ENCODE measurements at places on chromosomes 12 and 14.

- DNase-seq, result no peak
These were observed 35.8 kb upstream of the FBXO33 start for GRCh38 chr14:39467889-39468524.

- no peak for DNase-seq
These were observed 2.7 kb downstream of the GAPDH start for GRCh38 chr12:6536894-6537579.

DNA sequence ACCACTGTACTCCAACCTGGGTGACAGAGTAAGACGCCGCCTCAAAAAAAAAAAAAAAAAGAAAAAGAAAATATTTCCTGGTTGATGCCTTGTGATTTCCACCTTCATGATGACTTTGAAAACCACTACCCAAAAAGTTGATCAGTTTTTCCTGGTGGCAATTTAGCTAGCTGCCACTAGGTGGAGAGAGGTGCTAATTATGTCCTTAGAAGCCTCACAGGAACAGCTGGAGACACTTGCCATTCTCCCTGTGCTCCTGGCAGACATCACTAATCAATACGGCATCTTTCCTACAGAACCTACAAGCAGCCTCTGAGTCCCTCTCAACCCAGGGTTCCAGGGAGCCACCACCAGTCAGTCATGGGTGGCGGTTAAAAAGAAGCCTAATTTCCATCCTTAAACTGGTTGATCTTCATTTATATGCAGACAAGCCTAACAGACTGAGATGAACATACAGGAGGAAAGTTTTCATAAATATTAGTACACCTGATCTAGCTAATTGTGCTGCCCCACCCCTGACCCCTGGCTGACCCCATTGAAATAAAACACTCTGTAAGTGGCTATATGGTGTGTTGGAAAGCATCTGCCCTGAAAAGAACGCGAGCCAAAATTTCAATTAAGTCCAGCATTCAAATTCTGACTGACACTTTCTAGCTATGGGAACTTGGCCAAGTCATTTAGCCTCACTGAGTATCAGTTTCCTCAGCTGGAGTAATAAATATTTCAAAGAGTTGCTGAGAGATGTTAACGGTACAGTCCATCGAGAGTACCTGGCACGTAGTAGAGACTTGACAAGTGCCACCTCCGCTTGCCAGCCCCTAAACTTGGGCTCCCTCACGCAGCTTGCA is 6.2 kb upstream of the OAS1 start:
- DNase-seq, result peak; percentile 57

DNA sequence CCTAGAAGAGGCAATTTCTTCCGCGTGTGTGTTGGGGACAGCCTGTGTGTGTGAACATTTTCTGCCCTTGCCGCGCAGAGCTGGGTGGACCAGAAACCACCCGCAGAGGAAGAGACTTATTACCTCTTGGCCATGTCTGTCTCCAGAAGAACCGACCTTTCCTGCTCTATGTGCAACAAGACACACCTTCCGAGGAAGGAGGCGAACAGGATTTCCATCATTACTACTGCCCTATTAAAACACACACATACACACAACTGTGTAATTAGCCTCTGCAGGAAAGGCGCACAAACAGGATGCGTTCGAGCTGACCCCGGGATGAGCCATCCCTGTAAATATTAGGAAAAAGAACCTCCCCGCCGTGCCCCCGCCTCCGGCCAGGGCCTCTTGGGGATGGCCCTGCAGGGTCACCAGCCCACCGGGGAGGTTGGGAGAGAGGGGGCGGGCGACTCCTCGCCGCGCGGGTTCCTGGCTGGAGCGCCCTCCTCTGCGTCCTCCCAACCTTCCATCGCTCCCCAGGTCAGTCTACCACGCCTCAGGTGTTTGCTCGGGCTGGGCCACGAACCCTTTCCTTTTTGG is 484 bp upstream of the PRKCH start:
- no peak for DNase-seq

GRCh38 chr14:90168425-90169105 is 87.8 kb upstream of the PSMC1 start:
- DNase-seq, result no peak

DNA sequence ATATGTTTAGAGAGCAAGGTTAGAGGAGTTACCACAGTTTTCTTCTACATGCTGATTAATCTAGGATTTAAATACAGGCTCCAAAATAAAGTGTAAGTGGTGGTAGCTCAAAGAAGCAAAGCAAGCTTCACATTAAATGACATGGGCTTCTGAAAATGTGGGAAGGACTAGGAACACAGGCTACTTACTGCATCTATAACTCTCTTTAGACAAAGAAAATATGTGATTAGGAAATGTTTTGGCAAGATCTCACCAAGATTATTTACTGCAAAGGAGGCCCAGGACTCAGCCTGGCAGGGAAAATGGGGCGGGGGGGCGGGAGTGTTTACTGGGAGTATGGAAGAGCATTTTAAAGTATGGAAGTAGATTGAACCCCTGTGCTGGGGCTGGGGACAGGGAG is 39.4 kb downstream of the ETV6 start:
- no peak for DNase-seq

- no peak for DNase-seq
These were observed 91.5 kb upstream of the ZFP36L1 start for GRCh38 chr14:68884031-68885030.

All from GM19239 (cell line).